ENCODE measurements at places on chromosomes 6 and 20.

DNA sequence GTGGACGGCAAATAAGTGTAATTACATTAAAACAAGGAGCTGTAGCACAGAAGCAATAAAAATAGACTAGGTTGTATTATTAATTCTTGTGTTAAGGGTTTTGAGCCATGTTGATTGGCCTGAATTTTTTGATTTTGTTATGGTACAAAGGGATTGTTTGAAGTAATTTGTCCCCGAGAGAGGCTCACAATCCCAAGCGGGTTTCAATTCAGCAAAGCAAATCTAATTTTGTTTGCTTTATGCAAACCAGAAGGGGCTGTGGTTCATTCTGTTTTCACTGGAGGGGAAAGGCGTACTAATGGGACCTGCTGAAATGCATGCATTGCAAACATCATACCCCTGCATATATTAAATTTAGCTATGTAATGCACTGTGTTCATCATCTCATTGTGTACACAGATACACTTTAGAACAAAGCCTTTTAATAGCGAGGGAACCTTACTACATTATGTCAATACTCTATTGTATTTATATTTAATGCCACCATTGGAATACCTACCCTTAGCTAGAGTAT is 379.5 kb upstream of the POU3F2 start:
- no peak for DNase-seq

DNA sequence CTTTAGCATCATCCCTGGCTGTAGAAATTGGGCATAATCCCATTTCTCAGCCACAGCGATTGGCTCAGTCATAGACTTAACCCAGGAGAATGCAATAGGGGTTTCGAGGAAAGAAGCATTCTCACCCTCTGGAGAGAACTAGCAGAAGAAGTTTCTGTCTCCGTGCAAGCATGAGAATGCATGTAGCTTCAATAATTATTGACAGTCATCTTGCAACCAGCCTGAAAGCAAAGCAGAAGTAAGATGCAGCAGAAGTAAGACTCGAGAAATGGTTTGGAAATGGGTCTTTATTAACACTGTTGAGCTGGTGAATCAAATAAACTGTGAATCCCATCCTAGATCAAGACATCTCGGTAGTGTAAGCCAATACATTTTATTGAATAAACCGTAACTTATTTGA is 828.8 kb upstream of the GJE1 start:
- no peak for DNase-seq

- DNase-seq: no peak
Measured at GRCh38 chr6:10151144-10151915, 263.5 kb downstream of the TFAP2A start.

- no peak for DNase-seq
Measured at GRCh38 chr6:10518557-10519407, 2.4 kb upstream of the GCNT2 start.

Data from COLO829 (cell line).